ENCODE measurements at places on chromosomes 5 and 9.
A peak's percentile ranks its signal among the peaks of the same experiment; 100 is the strongest.

DNA sequence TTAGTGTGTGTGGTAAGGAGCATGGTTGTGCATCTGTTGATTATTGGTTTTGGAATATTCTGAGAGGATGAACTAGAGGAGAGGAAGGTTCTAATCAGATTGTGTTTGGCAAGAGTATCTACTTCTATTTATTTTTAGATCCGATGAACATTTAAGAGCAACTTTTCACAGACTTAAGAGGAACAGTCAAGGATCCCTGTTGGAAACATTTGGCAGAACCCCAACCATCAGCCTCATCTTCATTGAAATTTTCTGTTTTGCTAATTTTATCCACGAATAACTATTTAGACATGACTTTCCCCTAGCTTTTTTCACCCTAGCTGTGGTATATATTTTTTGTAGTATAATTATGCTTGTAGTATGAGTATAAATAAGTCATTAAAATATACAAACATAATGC, 868.5 kb downstream of the MAT2B start:
- no peak for DNase-seq

DNA sequence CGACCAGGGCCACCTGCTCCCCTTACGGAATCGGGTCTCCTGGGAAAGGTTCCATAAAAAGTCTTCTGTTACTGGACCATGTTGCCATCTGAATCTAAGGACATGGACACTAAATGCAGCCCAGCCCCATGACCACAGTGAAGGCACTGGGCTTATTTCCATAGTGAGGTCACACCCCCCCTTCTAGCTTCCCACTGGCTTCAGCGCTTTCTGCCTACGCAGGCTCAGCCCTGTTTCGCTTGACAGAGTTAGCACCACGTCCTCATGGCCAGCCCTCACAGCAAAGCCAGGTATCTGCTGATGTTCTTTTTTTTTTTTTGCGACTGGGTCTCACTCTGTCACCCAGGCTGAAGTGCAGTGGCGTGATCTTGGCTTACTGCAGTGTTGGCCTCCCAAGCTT, 14.1 kb downstream of the UCK1 start:
- no peak for DNase-seq

DNA sequence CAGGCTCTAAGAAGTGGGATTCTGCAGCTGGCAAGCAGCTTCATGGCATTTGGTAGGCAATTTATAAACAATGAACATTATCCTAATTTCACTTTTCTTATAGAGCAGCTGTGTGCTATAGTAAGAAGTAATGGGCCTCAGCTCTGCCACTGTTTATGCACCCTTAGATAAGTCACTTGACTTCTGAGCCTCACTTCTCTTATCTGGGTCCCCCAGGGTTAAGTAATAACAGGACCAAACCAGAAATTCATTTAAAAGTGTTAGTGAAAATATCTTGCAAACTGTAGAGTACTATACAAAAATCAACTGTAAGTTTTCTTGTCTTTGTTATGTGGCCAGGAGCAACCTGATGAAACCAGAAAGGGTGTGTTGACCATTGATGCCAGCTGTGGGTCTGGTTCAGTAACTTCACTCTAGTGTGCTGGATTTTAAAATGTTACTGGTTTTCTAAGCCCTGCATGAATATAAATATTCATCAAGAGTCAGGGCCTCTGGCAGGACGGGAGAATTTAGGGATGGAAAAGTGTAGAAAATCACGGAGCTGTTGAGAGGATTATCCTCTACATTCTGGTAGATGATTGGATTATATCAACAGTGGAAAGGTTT, 24.2 kb downstream of the TNFAIP8 start:
- DNase-seq: peak; percentile 95

DNA sequence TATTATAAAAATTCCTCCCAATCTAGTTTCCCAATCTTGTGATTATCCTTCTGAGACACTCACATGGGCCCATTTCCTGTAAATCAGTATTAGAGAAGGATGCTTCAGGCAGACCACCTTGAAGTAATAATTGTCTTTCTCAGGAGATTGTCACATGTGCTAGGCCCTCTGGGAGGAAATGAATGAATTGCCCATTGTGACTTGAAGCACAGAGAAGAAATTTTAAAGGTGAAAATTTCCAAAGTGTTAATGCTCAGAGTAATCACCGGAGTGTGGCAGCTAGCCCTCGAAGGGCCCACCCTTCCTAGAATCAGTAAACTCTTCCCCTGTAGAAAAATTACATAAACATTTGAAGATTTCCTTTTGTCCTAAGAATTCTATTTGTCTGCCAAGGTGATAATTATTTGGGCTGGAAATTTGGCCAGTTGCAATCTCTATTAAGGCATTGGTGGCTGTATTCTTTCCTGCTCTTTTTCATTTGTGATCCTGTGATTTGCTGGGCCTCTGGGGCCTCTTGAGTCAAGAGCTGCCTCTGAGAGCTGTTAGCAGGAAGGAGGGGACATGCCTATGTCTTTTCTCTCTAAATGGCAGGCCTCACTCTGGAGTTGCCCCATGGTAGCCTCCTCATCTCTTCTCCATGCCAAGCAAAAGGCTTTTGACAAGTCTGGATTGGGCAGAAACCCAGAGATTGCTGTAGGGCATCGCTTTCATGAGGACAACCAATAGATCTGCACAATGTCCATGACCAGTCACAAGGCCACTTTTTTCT, 371.5 kb upstream of the ACTBL2 start:
- no peak for DNase-seq

GRCh38 chr5:125034331-125034730, 287.9 kb upstream of the ZNF608 start:
- no peak for DNase-seq

GRCh38 chr9:101383361-101383760, 1.4 kb downstream of the BAAT start:
- DNase-seq: no peak

DNA sequence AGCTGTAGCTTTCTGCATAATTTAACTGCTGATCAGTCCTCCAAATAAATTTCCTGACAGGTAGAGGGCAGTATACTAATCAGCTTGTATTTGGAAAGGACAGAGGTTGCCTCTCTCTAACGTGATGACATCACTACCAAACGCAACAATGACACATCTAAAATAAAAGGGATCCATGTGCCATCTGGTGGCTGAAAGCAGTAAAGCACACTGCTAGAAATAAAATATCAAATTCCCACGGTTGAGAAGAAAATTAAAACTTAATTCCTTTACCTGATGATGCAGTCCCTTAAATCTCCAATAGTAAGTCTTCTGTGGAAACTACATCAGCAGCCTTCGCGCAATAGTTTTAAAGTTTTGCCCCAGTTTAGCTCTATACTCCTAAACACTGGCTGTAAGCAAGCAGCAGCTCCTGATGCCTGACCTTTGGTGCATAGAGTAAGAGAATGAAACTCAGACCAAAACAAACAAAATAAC, 54.5 kb downstream of the DIAPH1 start:
- DNase-seq: peak; percentile 97

Measured in hematopoietic multipotent progenitor cell treated with erythropoietin and hydrocortisone succinate and interleukin-3 and kit ligand, for 4 days (in vitro differentiated cells).